Hypothalamus (tissue), 51 donors: ENCODE measurements at places on chromosomes 11 and 22.

GRCh38 chr11:132343445-132344175, 973.2 kb downstream of the NTM start:
- no peak for DNase-seq

- no peak for DNase-seq
Measured at GRCh38 chr11:120663142-120663541, 151.6 kb downstream of the GRIK4 start.

DNA sequence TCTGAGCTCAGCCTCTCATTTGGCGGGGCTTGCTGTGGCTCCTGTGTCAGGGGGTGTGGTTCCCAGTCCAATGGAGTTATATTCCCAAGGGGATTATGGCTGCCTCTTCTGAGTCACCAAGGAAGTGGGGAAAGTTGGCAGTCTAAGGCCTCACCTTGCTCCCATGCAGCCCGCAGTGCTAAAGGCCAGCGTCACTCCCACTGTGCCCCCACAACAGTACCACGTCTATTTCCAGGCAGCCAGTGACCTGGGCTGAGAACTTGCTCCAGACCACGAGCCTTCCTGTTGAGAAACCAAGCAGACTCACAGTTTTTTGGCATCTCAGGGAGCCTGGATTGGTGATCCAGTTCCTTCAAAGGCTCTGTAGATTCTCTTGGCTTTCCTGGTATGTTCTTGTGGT, 45.6 kb downstream of the OR2AT4 start:
- no peak for DNase-seq

DNA sequence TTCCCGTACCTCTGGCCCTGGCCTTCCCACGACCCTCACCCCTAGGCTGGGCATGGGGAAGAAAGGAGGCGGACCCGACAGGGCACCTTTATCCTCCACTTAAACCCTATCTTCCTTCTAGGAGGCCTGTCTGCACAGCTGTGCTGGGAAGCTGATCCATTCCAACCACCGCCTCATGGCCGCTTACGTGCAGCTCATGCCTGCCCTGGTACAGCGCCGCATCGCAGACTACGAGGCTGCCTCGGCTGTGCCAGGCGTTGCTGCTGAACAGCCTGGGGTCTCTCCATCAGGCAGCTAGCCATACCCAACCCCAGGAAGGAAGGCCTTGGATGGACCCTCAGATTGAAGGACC, 599 bp downstream of the TIMM10B start:
- DNase-seq: no peak

- no peak for DNase-seq
Measured at GRCh38 chr22:31151872-31152271, 8.1 kb upstream of the RNF185 start.

DNA sequence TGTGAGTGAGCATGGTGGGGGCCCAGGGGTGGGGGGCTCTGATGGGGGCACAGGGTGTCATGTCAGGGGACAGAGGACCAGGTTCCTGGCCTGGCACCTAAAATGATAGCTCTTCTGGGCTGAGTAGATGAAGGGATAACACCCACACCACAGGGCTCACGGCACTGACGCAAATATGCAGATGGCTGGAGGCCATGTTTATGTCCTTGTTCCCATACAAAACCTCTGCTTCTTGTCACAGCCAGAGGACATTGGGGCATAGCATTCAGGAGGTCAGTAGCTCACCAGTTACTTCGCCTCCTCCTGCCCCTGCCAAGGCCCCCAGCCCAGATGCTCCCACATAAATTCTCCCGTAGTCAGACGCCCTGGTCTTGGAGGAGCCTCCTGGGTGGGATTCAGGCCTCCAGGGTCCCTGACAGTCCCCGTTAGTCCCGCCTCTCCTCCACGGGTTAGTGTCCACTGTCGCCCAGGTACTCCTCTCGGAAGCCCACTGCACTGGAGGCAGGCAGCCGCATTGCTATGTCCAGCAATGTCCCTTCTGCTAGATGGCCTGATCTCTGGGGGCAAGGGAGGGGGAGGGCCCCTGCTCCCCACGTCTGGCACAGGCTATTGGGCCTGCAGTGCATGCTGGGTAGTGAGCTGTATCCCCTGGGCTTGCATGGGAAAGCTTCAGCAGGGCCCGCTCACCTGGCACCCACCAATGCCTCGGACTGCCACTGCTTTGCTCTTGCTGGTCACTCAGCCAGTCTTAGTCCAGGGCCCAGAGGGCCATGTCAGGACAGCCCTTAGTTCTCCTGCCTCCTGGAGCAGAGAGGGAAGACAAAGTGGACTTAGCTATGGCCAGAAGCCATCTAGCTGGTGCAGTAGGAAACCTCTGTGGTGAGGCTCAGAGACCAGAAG, 75.6 kb upstream of the MYOD1 start:
- DNase-seq: no peak

- DNase-seq: no peak
Measured at GRCh38 chr22:31344578-31345330, 1.4 kb downstream of the PATZ1 start.

- no peak for DNase-seq
Measured at GRCh38 chr11:62130283-62131169, 6.7 kb downstream of the INCENP start.

DNA sequence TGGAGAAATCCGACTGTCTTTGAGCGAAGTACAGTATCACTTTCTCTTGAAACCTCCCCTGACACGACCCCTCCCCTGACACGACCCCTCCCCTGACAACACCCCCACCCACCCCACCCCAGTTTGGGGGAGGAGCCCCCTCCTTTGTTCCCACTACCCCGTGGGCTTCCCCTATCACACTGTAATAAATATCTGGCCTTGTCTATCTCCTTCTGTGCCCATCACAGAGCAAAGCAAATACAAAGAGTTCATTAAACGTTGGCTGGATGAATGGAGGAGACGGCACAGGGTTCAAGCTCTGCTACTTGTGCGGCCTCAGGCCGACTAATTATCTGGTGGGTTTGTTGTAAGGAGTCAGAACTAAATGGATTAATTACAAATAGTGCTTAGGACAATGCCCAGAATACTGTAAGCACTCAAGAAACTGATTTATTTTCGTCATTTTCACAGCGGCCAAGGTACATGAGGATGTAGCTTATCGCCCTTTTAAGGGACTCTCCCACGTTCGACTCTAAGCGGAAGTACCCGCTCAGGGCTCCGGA, 628 bp upstream of the GGA1 start:
- DNase-seq: no peak

GRCh38 chr11:28842716-28843115, 734.5 kb downstream of the METTL15 start:
- DNase-seq: no peak

GRCh38 chr22:48414651-48415050, 1413.0 kb downstream of the BRD1 start:
- DNase-seq: no peak

- no peak for DNase-seq
Measured at GRCh38 chr22:21020802-21021429, 6.0 kb downstream of the P2RX6 start.

- DNase-seq: no peak
Measured at GRCh38 chr22:23525510-23525909, 54.6 kb downstream of the IGLL1 start.

DNA sequence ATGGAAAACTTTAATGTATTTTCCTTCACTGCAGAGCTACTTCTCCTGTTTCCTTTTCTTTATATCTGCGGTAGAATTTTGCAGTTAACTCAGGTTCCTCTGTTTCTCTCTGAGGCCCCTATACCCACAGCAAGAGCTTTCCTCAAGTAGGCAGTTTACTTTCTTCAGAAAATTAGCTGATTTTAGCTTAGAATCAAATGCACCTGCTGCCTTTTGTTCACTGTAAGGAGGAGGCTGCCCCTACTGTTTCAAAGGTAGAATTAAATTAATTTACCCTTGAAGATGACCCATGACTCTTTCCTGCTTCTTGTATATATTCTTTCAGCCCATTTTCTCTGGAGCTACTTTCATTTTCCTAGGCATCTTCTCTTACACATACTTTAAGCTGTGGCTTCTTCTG, 68.7 kb upstream of the GDPD4 start:
- no peak for DNase-seq

DNA sequence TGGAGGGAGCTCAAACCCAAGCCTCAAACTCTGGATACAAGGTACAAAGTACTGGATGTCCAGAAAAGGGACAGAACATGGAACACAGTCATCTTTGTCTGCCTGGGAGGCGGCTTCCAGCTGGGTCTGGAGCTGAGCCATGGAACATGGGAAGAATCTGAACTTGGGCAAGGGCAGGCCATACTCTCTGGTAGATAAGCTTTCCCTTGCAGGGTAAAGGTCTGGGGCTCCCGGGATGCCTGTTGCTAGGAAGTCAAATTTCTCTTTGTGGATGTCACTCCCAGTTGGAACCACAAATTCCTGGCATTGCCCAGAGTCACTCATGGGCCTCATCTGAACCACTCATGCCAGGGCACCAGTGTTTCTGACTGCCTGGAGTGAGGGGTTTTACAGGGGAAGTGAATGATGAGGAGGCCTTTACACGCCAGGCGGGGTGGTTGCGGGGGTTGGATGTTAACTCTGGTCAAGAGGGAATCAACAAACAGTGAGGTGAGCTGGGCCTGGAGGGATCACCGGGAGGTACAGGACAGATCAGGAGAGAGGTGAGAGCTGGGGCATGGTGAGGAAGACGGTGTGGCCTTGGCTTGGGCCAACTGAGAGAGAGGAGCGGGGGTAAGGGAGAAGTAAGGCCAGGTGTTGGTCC, 5.7 kb downstream of the FTH1 start:
- DNase-seq: peak; percentile 81

DNA sequence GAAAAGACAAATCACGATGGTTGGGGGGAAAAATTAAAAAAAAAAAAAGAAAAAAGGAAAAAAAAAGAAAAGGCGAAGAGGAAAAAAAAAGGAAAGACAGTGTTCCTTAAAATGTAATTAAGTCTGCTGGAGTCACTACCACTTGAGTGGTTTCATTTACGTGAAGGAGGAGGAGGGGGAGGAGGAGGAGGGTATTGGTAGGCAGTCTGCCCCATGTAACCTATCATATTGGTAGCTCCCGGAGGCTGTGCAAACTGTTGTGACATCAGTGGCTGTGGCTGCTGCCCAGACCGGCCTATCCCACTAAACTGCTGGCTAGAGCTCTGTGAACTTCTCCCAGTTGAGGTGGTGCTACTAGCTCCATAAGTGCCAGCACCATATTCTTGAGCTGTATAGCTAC, 17.9 kb downstream of the KDELR3 start:
- no peak for DNase-seq

GRCh38 chr11:100876815-100877520, 189.9 kb downstream of the ARHGAP42 start:
- DNase-seq: no peak

DNA sequence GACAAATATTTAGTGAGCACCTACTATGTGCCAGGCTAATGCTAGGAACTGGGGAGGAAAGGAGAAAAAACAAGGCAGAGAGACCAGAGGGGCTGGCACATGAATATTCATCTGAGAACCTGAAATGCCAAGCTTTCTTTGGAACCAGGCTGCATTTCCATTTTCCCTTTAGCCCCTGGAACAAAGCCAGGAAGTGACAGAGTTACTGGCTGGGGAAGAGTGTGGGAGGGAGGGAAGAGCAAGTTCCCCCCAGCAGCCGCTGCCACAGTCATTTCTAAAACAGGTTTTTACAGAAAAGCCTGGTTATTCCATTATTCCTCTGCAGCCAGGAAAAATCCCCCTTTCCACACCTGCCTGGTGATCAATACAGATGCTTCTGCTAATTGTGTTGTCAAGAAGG, 97.0 kb downstream of the SPON1 start:
- DNase-seq: peak; percentile 38

DNA sequence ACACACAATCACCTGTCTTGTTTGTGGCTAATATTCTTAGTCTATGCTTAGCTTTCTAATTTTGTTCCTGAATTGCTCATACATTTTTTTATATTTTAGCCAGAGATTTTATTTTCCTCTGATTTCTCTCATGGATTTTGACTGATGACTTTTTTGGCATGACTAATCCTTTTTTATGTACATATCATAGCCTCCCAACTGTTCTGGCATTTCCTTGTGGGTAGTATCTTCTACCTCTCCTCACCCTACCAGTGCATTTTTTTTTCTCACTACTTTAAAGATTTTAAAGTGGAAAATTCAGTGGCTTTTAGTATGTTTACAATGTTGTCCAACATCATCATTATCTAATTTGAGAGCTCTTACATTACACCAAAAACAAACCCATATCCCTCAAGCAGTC, 84.4 kb upstream of the TENM4 start:
- no peak for DNase-seq

- DNase-seq: no peak
Measured at GRCh38 chr22:42743501-42743991, 22.9 kb upstream of the A4GALT start.

DNA sequence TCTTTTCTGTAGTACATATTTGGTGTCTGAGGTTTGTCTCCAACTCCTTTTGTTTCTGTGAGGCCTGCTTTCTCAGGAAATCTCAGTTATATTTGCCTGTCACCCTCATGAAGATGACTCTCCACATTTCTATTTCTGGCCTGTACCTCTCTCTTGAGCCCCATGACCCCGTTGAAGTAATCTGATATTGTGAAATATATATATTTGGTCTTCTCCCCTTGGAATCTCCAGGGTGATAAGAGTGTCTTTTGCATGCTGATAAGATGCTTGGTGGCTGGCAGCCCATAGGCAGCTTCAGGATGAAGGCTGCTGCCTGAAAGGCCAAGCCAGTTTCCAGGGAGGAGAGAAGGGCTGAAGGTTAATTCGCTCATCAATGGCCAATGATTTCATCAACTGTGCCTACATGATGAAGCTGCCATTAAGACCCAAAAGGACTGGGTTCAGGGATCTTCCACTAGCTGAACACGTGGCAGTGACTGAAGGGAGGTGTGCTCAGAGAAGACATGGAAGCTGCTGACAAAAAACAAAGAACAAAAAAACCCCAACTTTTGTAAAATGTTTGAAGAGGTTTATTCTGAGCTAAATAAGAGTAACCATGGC, 67.4 kb downstream of the MICAL2 start:
- no peak for DNase-seq

GRCh38 chr11:60844870-60845221, 2.9 kb downstream of the CCDC86 start:
- DNase-seq: no peak

DNA sequence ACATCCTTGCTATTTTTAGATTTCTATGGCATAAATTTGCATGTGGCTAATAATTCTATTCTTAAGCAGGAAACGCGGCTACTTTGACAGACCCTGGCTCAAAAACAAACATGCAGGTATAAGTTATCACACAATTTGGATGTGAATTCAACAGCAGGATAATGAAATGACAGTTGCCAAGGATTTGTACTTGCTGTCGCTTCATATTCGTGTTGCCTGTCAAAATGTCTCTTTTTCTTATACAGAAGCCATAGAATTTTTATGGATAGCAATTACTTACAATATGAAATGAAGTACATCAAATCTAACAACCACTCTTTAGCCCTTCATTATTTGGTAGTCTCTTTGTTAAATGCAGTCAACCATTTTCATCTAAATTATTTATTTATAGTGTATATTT, 46.4 kb downstream of the DCDC1 start:
- no peak for DNase-seq

DNA sequence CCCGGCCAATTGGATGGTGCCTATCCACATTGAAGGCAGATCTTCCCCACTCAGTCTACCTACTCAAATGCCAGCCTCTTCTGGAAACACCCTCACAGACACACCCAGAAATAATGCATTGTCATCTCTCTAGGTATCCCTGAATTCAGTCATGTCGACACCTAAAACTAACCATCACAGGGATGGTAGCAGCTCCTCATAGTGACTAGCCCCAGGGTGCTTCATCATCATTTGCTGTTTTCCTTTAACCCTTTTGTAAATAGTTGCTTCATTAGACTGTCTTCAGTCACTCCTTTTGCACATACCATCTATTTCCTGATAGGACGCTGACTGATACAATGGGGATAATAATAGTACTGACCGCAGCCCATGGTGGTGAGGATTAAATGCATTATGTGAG, 18.8 kb upstream of the AMOTL1 start:
- DNase-seq: no peak

- no peak for DNase-seq
Measured at GRCh38 chr11:29623144-29623722, 393.6 kb downstream of the KCNA4 start.
